Esophagus mucosa (tissue), 1 donor: ENCODE measurements at places on chromosomes 12 and 14. TPM values are rescaled to one million over a fixed set of nuclear protein-coding genes. Genes with fewer than 3 reads are reported as not detected.

- no peak for ATAC-seq
Measured at GRCh38 chr14:97946240-97946639, 1149.1 kb downstream of the VRK1 start.

- ATAC-seq = no peak
Measured at GRCh38 chr12:110503432-110503831, 1.3 kb downstream of the RAD9B start.

DNA sequence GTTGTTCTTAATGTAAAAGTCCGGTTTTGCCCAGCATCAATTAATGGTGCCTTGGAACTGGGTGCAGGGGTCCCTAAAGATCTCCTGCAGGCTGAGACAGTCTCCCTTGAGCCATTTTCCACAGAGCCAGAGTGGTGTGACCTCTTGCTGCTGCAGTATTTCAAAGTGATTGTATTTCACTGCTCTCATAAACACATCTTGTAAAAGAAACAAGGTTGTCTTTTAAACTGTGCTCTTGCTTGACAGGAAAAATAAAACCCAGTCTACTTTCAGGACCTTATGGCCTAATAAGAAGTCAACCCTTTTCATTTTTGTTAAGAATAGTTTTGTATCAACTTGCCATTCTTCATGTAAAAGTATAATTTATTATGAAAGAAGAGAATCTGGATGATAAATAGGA is 44.7 kb downstream of the TMEM117 start:
- ATAC-seq = no peak

DNA sequence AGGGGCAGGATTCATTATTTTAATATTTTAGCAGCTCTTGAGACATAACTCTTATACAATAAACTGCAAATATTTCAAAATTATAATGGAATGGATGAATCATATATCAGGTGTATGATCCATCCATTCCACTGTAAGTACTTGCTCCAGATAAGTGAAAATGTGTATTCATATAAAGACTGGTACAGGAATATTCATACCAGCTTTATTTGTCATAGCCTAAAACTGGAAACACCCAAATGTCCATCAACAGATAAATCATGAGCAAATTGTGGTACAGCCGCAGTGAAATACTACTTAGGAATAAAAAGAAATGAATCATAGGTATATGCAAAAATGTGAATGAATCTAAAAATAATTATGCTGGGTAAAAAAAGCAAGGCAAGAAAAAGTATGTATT is 263.6 kb upstream of the SYT10 start:
- ATAC-seq = no peak

DNA sequence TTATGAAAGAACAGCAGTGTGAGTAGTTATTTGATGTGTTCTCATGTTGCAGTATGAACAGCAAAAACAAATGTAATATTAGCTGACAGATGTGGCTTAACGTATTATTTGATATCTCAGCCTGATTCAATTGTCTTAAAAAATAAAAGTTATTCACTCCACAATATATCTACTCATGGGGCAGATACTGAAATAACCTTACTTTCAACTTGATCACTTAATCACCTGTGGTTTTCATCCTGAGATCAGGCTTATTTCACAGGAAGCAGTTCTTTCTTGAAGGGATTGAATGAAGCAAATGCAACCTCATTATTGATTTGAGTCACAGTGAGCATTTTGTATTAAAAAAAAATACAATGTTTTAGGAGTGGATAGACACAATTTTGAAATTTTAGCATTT is 90.3 kb downstream of the AKAP6 start:
- ATAC-seq = no peak

GRCh38 chr12:14384783-14385638 is 19.5 kb downstream of the ATF7IP start:
- ATAC-seq = peak; percentile 93

DNA sequence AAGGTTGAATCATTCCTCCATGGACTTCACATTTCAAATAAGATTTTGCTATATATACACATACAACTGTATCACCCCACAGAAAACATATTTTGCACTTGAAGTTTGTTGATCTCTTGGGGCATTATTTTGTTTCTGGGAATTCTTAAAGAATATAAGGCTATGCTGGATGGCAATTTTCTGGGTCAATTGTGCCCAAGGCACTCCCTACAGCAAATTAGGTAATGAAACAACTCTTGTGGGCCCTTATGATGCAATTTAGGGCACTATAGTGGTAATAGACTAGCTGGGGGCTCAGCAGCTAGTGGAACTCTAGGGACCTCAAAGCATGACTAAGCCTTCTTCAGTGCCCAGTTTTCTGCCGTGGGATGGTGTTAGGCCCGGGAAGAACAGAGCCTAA is 444.4 kb downstream of the NRXN3 start:
- no peak for ATAC-seq

- no peak for ATAC-seq
Measured at GRCh38 chr12:116381240-116381743, 103.8 kb upstream of the MED13L start.

DNA sequence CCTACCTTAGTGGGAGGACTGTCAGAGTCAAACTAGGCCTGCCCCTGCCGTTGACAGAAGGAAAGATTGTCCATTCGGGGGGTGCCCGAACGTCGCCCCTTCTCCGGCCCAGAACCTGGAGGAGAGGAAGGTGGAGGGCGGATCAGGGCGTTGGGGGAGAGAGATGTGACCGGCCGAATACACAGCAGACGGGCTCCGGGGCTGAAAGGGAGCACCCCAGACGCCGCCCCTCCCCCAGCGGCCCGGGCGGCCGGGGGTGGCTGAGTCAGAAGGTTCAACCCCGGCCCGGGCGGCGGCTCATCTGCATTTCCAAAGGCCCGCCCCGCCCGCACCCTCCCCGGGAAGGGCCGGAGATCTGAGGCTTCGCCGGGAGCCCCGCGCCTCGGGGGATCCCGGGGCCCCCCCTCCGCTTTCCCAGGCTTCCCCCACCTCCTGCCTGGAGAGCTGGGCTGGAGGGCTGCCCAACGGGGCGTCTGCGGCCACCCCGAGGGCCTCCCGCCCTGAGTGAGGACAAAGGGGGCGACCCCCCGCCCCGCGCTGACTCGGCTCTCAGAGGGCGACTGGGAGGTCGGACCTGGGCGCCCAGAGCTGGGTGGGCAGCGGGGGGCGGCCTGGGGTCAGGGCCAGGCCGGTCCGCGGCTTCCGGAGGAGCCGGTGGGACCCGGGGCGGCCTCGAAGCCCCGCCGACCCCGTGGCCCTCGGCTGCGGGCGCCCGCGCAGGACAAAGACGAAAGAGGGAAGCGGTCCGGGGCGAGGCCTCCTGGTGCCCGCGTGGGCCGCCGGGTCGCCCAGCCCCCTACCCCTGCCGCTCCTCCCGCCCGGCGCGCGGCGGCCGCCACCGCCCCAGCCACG is 3.7 kb upstream of the SETD1B start:
- ATAC-seq = peak; percentile 70

- ATAC-seq = no peak
Measured at GRCh38 chr14:64915797-64916196, 1.5 kb downstream of the CHURC1 start.

DNA sequence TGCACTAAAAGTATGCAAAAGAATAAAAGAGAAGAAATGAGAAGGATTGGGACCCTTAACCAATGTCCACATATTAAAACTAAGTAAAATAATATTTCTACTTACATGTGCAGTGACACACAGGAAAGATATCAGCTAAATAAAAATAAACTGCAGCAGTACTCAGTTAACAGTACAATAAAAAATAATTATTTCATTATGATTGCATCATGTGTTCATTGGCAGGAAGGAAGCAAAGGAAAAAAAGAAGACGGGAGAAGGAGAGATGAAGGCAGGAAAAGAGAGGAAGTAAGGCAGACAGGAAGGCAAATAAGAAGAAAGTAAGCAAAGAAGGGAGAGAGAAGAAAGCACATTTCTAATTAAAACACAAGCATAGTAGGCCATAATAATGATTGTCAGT is 33.0 kb downstream of the RASSF9 start:
- ATAC-seq = no peak

- ATAC-seq = no peak
Measured at GRCh38 chr14:74698465-74698864, 14.4 kb downstream of the AREL1 start.

The TOMM20L gene
- total RNA-seq = not detected

The PTGER2 gene
- total RNA-seq = 0.40 TPM

The SIX6 gene
- total RNA-seq = not detected

The IFNG-AS1 gene
- not detected for total RNA-seq
